ENCODE measurements at places on chromosomes 3 and 15.
A peak's percentile ranks its signal among the peaks of the same experiment; 100 is the strongest.

- no peak for DNase-seq
Measured at GRCh38 chr3:116005404-116005803, 382.1 kb downstream of the GAP43 start.

DNA sequence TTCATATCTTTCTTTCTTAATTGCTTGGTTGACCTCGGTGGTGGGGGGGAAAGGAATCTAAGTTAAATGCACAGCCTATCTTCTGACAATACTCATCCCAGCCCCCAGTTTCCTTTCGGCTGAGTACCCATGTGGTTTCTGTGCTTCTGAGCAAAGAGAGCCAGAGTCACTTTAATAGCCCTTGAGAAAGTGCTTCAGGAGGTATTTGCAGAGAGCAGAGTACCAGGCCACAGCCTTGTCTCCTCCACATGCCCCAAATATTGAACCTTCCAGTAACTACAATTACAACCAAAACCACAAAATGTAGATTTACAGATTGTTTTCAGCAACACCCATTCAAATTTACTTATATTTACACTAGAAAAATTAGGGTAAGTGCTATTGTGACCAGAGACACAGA, 647.4 kb downstream of the NR2F2 start:
- DNase-seq, result no peak

- DNase-seq, result no peak
Measured at GRCh38 chr15:22265970-22266369, 185.6 kb downstream of the OR4M2 start.

DNA sequence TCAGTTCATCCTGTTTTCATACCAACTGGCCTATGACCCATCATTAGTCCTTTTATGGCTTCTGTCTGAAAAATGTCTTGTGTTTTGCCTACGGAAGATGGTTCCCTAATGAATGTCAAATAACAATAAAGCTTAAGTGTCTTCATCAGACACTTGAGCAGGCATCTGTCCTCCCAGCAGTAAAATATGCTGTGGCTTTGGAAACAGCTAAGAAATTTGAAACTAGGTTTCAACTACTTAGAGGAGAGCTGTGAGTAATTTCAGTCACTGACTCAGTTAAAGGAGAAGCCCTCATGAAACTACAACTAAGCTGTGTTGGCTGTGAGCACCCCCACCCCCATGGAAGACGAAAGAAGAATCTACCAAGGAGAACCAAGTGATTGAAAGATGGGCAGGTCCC, 409.4 kb upstream of the PPP2R3A start:
- no peak for DNase-seq

GRCh38 chr3:13479332-13479581, 849 bp upstream of the HDAC11 start:
- DNase-seq, result peak; percentile 46

DNA sequence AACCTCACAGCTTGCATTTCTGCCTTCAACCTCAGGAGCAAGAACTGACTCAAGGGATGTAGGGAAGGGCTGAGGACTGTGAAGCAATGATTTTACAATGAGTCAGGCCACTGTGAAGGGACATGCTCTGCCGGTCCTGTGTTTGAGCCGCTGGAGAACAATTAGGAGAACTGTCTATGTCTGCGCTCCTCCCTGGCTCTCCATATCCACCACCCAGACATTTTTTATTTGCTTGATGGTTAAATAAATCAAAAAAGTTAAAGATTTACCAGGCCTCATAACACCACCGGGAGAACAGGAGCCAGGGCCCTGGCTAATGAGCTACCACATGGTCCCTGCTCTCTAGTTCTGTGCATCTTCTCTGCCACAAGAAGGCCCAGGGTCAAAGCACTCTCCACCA, 29.6 kb downstream of the SEC61A1 start:
- no peak for DNase-seq

DNA sequence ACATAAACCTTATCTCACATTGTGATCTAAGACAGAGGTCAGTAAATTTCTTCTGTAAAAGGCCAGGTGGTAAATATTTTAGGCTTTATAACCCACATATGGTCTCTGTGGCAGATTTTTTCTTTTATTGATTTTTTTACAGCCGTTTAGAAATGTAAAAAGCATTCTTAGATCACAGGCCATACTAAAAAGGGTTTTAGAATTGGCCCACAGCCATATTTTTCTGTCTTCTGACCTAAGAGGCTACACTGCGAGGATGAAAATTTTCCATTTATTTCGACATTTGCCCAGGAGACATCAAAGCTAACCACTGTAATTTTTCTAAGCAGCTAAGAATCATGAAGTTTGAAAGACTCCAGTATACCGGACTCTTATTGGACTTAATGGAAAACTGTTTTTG, 377.2 kb upstream of the SGO1 start:
- DNase-seq, result no peak

GRCh38 chr15:93820566-93820965, 410.8 kb upstream of the MCTP2 start:
- DNase-seq, result no peak

DNA sequence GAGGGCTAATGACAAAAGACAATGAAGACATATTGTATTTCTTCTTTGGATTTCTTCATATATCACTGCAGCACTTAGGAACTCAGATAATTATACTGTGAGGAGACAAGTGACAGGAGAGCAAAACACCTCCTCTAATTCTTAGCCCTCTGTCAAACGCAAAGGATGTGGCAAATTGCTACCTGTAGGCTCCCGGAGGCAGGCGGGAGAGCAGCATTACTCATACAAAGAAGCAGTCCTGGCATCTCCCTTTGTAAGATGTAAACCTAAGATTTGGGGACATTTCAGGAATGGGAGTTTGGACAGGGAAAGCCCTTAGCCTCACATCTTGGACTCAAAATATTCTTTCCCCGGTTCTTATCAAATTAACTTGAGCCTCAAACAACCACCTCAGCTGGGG, 460.8 kb downstream of the SOX2 start:
- no peak for DNase-seq

GRCh38 chr3:98814817-98815420, 51.8 kb downstream of the ST3GAL6 start:
- no peak for DNase-seq

GRCh38 chr3:181703601-181704420, 7.9 kb upstream of the SOX2 start:
- no peak for DNase-seq
